Esophagus squamous epithelium (tissue), 5 donors: ENCODE measurements at places on chromosomes 4 and X.

GRCh38 chrX:134780908-134781307, 122.6 kb upstream of the PLAC1 start:
- no peak for DNase-seq

DNA sequence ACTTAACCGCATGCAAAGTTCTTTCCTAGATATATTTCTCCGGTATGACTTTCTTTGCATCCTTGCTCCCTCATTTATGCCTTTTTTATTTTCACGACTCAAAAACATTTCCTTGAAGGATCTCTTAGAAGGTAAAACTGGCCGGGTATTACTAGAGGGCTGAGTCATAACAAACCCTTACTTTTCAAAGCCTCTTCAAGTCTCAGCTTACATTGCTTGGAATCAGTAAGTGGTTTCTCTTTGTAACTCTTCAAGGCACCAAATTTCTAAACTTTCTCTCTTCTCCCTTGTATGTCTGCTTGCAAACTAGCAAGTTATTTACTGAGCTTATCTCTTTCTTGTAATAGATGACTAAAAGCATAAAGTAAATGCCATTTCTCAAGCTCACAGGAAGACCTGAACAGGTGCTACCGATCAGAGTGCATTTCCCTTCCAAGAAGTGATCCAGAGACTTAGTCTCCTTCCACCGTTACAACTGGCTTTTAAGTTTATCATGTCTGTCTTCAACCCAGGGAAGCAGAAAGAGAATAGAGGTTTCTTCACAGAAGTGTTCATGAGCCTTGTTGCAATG, 75.5 kb downstream of the ANXA10 start:
- DNase-seq = no peak

DNA sequence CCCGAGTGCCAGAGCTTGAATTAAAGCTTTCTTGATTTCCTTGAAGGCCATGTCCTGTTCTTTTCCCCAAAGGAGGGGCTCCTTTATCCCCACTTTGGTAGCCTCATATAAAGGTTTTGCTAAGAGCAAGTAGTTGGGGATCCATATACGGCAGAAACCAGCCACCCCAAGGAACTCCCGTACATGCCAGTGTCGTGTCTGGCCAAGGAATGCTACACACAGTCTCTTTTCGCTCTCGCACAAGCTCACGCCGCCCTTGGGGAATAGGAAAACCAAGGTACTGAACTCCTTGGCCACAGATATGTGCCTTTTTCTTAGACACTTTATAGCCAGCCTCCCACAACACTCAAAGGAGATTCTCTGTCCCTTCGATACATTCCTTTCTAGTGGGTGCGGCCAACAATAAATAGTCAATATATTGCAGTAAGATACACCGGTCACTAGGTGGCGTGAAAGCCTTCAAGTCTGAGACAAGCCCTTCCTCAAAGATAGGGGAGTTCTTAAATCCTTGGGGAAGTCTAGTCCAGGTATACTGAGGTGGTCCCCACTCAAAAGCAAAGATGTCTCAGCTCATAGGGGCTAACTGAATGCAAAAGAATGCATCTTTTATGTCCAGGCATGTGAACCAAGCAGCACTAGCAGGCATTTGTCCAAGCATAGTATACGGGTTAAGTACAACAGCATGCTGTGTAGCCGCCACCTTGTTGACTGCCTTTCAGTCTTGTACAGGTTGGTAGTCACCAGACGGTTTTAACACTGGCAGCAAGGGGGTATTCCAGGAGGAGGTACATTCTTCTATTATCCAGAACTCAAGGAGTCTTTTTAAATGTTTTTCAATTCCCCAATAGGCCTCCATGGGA, 57.8 kb upstream of the XAGE1B start:
- DNase-seq = no peak

DNA sequence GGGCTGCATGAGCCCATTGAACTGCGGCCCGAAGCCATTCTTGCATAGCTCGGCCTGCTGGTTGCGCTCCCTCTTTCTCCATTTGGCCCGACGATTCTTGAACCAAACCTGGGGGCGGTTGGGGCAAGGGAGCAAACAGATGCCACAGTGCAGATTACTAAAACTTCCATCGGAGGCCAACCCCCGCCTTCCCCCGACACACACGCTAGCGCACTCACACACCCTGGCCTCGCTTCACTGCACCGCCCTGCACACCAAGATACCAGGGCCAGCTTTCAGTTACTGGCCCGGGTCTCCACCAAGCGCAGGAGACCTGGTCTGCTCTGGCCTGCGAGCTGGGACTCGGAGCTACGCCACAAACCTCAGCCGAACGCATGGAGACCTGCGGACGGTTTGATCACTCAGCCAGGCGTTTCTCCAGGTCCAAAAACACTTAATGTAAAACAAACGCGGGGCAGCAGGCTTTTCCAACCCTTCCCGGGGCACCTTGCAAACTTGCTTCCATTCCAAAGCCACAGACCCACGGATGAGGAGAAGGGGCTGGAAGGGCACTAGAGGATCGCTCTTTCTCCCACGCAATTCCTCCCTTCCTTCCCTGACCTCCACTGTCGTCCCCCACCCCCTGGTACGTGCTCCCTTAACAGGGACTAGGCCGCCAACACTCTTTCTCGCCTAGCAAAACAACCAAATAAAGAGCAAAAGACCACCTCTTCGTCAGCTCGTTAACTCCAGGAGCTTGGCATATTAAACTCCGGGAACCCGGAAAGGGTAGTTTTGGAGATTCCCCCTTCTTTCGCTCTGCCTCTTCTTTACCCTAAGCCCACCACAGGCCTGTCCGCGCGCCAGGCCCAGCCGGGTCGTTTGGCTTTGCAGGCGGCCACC, 4.1 kb downstream of the PITX2 start:
- DNase-seq = no peak

DNA sequence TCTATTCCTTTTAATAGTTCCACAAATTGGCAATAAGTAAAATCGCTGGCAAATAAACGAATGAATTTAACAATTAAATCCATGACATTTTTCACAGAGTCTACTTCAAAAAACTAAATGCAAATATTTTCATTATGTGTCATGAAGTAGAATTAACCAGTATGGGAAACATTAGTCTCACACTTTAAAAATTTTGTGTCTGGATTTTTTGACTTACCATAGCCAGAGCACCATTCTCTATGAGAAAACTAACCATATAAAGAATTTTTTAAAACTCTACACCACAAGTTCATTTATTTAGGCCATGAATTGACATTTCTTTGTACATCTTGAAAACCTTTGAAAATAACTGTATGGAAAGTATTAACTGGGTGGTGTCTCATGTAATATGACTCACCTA, 41.2 kb downstream of the PRDM5 start:
- no peak for DNase-seq
